PC-9 (cell line): ENCODE measurements at places on chromosomes 3 and 15.

GRCh38 chr3:185823078-185824044, 1.5 kb downstream of the IGF2BP2 start:
- DNase-seq: no peak

DNA sequence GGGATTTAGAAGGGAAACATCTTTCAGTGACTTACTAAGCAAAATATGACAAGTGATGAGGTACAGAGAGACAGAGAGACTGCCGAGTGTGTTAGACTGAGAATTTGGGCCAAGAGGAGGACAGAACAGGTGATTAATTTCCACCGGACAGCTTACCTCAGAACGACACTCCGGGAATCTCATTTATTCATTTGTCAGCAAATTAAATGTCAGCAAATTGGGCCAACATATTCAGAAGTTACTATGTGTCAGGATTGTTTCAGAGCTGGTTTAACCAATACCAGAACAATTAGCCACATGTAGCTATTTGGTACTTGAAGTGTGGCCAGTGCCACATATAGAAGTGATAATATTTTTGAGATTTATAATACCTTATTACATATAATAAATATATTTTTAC, 232.6 kb upstream of the CNTN3 start:
- no peak for DNase-seq

DNA sequence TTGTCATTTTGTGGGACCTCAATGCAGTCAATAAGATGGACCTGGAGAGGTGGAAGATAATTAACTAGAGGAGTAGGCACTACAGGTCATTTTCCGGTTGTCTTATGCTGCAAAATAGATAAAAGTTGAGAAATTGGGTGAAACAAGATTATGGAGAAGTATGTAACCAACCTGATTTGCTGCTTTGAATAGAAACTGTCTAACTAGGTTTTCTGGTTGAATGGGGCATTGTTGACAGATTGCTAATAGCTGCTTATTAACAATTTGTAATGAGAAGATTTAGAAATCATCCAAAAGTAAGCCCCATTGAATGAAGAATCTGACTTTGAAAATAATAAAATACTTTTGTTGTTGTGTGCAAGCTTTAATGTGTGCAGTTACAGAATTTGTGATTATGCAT, 26.2 kb downstream of the PIAS1 start:
- DNase-seq: no peak

GRCh38 chr15:92468991-92469390, 75.3 kb downstream of the ST8SIA2 start:
- no peak for DNase-seq

- no peak for DNase-seq
Measured at GRCh38 chr3:72339670-72340030, 508.6 kb downstream of the SHQ1 start.
